ENCODE measurements at places on chromosomes 11 and 22.

DNA sequence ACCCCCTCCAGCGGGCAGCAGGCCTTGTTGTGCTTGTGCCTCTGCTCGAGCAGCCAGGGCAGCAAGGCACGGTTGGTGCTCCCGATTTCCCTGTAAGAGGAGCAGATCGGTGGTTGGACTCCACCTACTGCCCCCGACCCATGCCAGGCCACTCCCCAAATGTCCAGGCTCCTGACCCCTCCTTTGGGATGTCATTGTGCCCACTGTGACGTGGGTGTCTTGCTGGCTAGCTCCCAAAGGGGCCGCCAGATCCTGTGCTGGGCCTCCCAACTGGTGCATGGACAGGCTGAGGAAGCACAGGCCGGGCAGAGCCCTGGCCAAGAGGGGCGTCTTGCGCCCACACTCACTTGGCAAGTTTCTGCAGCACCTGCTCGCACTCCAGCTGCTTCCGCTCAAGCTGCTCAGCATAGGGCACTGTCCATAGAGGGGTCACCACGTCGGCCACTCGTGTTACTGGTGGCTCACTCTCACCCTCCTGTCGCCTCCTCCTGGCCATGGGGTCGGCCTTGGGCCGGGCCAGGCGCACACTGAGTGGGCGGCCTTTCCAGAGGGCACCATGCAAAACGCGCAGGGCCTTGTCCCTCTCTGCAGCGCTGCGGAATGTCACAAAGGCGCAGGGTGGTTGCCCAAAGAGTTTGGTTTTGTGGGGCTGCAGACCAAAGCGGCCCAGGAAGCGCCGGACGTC lies at the start of gene RANBP1:
Gene RANBP1, plus strand, starts transcription at position 414 of the 685 bp plus-strand sequence. Its CDS starts 81 bp downstream, at position 495.
- no peak for DNase-seq

GRCh38 chr22:39560127-39560526 lies 10.4 kb upstream of the CACNA1I start:
- DNase-seq: no peak

DNA sequence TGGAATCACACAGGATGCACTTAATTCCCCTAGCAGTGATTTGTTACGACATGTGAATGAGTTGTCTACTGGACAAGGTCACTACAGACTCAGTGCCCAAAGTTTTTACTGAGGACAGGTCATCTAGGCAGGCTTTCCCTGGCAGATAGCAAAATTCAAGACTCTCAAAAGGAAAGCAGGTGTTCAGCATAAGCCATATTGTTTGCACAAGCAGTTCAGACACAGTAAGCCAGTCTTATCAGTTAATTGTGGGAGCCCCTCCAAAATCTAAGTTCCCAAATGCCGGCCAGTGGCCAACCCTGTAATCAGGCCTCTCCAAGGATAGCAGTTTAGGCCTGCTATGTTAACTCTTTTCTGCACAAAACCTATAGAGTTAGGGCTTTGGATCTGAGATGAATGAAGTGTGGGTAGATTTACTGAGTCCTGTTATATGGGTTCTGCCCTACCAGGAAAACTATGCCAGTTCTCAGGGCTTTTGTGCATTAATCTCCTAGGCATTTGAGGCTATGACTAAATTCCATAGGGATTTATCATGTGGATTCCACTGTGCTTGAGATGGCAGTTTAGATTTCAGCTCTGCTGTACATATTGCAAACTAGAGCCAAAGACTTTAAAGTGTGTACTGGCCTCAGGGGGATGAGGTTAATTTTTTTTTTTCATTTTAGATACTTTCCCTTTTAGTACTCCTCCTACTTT lies 4.8 kb upstream of the ARHGEF12 start:
- peak; percentile 42 for DNase-seq

DNA sequence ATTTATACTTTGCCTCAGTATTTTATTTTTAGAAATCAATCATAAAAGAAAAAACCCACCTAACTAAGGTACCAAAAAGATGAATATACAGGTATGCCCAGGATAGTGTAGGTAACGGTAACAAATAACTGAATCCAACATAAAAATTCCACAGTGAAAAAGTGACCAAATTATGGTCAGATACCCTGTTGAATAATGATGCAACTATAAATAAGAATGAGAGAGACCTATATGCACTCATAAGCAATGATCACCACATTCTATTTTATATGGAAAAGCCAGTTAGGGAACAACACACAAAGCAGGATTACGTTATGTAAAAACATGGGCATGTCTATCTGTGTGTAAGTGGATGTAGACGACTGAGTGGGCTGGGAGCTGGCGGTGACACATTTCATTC lies 7.0 kb upstream of the ZNF74 start:
- no peak for DNase-seq

DNA sequence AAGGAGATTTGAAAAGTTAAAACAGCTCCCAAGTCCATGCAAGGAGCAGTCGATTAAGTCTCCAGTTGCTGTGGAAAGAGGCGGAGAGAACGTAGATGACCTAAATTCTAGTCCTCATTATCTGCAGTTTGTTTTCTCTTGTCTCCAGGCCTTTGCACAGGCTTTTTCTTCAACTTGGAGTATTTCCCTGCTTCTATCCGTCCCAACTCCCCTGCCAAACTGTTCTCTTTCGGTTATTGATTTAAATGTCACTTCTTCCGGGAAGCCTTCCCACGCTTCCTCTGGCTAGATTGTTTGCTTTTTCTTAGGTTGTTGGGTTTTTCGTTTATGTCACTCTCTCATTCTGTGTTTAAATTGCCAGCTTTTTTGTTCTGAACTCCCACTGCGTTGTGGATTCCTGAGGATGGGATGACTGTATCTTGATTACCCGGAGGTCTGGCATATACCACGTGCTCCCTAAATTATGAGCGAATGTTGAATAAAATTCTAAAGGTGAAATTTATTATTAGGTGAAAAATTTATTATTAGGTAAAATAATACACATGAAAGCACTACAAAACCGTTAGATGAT lies 463 bp downstream of the TMEM126B start:
- DNase-seq: no peak

GRCh38 chr11:48013269-48013901 lies 33.0 kb downstream of the PTPRJ start:
- no peak for DNase-seq

DNA sequence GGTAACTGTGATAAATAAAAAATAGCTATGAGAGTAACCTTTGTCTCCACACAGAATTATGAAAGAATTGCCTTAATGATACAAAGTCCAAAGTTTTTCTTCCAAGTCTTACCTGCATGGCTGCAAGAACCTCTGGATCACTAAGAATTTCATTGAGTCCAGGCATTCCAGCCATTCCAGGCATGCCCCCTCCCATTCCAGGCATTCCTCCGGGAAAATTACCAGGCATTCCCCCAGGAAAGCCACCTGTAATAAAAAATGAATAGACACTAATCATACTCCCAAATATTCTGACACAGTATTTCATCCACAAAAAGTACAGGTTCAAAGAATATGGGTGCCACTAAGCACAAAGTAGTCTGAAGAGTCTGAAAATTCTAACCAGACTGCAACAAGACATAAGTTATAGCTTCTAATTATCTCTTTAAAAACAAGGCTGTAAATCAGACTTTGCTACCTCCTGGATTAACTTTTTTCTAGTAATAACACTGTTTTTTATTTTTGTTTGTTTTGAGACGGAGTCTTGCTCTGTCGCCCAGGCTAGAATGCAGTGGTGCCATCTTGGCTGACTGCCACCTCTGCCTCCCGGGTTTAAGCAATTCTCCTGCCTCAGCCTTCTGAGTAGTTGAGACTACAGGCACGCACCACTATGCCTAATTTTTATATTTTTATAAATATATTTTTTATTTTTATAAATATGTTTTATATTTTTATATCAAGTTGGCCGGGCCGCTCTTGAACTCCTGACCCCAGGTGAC lies 8.0 kb upstream of the SLC25A17 start:
- no peak for DNase-seq

GRCh38 chr11:69297787-69298266 lies 3.9 kb downstream of the MYEOV start:
- DNase-seq: peak; percentile 36
